ENCODE measurements at places on chromosomes 12 and 14.

- DNase-seq, result no peak
Observed at GRCh38 chr14:63761351-63762117, 33.7 kb upstream of the SGPP1 start.

DNA sequence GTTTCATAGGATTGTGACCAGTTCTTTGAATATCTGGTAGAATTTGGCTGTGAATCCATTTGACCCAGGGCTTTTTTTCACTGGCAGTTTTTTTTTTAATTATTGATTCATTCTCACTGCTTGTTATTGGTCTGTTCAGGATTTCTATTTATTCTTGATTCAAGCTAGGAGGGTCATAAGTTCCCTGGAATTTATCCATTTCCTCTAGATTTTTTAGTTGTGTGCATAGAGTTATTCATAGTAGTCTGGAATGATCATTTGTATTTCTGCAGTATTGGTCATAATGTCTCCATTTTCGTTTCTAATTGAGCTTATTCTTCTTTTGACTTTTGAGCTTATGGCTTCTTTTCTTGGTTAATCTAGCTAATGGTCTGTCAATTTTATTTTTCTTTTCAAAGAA lies 291.6 kb downstream of the AKAP6 start:
- no peak for DNase-seq

DNA sequence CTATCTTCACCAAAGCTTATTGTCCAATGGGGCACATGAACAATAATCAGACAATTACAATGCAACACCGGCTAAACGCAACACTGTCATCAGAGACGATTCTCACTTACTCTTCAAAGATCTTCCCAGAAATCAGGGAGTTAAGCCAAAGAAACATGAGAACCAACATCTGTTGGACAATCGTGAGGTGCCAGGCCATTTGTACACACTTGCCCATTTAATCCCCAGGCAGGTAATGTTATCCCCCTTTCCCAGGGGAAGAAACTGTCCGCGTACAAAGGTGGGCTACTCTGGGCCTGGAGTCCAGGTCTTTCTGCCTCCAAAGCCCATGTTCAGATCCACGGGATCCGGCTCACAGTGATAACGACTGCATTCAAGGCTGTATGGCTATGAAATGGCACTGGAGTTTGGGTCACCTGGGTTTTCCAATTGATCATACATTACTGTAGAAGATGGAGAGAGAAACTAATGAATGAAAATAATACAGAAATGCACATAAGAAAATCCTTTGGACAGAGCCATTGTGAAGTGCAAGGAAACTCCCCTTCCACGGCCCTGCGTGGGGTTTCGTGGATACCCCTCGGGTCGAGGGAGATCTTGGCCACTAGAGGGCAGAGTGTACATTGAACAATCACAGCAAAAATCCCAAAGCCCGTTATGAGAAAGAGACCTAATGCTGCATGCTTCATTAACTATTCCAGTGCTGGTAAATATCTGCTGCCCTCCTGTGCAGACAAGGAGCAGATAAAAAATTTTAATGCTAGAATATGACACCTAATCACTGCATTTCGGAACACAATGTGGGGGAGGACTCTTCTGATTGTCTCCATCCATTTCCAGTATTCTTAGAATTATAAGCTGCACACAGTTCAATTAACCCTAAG lies 111.4 kb downstream of the EGLN3 start:
- DNase-seq, result no peak

DNA sequence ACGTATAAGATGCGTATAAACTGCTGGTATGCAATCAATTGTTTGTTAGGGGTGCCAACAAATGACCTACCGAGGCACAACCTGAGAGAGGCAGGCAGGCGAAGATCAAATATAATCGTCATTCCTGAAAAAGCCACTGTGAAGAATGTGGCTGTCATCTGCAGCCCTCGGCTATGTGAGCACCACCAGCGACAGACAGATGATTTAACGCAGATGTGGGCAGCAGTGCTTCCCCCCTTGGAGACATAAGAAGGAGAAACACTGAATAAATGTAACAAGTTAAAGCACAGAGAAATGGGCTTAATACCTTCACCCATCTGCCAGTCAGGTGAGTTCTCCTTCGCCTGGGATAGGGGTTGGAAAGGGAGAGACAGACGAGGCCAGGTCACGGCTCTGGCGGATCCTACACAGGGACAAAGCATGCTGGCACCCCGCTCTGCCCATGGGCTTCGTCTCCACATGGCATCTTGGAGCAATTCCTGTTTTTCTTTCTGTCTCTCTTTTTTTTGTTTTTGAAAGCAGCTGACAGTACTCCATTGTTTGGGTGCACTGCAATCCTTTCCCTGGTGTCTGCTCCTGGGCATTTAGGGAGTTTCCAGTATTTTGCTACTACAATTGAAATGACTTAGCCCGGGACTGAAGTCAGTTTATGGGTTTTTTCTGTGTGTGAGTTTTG lies 28.1 kb downstream of the TNFAIP2 start:
- DNase-seq, result no peak

GRCh38 chr12:108711489-108712164 lies 19.7 kb downstream of the CORO1C start:
- DNase-seq, result no peak

- no peak for DNase-seq
Observed at GRCh38 chr12:40310211-40310610, 85.4 kb downstream of the LRRK2 start.

GRCh38 chr12:49932533-49933130 lies 17.9 kb upstream of the AQP2 start:
- no peak for DNase-seq

DNA sequence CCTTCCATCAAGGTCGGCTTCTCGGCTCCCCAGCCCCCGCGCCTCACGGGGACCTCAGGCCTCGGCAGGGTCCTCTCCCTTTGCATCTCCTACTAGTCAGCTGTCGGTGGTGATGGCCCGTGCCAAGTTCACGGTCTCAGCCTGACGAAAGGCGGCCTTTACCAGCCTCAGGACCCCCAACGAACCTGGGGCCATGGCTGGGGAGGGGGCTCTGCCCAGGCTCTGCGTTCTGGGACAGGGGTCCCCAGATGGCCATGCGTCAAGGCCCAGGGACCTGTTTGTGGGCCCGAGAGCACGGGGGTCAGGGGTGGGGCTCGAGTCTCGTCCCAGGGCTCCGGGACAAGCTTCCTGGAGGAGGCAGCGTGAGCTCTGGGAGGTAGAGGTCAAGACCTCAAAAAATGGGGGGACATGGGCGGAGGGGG lies 32.8 kb upstream of the DEGS2 start:
- no peak for DNase-seq

GRCh38 chr14:93832081-93832480 lies 43.8 kb upstream of the PRIMA1 start:
- no peak for DNase-seq

GRCh38 chr12:108295641-108296040 lies 43.5 kb downstream of the CMKLR1 start:
- DNase-seq, result no peak

DNA sequence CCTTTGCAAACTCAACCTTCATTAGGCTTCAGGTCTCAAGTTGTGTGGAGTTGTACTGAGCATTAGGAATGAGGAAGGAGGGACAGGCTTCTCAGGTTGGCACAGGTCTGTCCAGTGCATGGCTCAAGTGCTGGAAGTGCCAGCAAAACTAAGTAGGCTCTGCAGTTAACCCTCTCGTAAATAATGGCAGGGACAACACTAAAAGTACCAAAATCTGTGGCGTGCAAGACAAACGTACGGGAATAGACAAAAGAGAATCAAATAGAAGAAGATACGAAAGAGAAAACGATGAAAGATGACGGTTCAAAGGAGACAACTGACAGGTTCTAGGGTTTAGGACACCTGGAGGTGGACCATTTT lies 612 bp downstream of the TRAPPC6B start:
- DNase-seq, result no peak

- no peak for DNase-seq
Observed at GRCh38 chr14:74804219-74804825, 41.2 kb downstream of the YLPM1 start.

DNA sequence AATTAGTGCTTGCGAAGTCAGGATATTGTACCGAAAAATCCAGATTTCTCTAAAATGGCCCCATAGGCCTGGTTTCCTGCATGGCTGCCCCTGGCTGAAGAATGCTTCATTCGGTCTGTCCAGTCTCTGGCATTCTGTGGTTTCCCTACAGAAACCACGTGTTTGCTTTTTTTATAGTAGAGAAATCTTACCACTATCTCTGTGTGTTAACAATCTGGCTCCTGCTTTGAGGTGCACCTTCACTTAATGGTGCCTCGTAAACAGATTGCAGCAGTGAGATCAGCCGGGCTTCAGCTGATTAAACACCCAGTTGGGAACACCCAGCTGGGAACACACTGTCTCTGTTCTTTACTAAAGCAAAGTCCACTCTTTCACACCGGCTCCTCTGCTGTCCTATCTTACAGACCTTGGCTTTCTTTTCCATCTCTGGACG lies 6.7 kb upstream of the DNAAF2 start:
- DNase-seq, result no peak

- DNase-seq, result no peak
Observed at GRCh38 chr12:58247633-58248032, 306.3 kb downstream of the ATP23 start.

DNA sequence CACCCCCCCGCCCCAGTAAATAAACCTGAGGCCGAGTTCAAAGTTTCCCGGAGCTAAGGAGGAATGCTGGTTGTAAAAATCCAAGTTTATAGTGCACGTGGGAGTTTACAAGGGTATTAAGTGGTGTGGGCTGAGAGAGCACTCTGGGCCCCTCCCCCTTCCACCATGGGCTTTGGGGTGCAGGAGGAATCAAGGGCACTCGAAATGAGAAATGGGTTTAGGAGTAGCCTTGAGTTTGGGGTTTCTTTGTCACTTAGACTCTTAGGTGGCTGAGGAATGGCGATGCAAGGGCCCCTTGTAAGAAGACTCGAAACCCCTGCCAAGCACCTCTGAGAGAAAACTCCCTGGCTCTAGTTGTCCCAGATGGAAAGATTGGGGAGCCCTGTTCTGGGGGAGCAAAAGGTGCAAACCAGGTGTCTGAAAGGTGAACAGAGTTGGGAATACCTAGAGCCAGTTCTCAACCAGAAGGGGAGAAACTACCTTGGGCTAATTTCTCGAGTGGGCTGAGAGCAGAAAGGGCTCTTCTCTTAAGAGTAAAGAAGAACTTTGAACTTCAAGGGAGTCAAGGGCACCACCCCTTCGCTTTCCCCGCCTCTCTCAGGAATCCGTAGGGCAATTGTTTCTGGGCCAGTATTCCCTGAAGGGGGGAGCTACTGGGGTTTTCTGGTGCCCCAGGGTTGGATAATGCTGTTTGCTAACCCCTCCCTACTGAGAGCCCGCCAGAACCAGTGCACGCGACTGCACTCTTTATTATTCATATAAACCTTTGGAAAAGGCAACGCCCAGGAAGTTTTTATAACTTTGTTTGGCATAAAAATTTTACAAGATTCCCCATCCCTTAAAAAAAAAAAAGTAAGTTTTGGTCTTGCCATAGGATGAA lies 4.0 kb upstream of the HOTAIR start:
- DNase-seq, result no peak

DNA sequence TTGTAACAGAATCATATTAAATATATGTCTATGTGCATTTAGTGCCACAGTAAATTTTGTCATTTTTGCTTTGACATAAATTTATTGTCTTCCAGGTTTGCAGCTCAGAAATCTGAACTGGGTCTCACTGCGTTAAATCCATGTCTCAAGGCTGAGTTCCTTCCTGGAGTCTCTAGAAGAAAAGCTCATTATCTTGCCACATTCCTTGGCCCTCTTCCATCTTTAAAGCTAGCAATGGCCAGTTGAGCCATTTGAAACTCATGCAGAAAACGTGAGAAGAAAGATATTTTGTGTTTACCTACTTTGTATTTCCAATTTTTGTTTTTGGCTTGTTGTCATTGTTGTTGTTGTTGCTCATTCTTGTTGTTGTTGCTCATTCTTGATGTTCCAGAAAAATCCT lies 10.7 kb downstream of the PRH1 start:
- DNase-seq, result no peak

DNA sequence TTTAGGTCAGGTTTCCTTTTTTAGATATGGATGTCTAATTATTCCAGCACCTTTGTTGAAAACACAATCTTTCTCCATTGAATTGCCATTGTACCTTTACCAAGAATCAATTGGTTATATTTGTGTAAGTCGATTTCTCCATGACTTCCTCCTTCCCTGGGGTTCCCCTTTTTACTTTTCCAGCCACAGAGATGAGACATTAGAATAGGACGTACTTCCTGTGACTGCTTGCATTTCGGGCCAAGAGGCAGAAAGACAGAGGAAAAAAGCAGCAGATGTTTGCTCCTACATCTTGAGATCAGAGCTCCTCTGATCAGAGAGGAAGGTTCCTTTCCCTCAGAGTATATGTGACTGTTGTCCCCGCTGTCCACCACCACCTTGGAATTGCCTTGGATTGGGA lies 453.7 kb upstream of the RGS6 start:
- DNase-seq, result no peak

DNA sequence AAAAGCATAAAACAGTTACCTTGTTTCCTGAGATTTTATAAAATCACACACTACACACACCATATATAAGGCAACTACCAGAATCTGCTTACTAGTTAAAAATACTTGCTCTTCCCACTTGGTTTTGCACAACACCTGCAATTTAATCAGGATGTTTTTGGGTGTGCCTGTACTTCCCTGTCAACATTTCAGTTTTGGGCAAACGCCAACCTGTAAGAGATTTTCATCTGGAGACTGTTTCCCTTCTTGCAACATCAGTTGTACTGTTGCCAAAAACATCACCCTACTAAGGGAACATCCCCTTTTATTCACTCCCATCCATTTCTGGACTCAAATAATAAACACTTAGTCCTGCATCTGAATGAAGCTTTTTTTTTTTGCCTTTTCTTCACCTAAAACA lies 172.3 kb downstream of the DUSP6 start:
- no peak for DNase-seq

DNA sequence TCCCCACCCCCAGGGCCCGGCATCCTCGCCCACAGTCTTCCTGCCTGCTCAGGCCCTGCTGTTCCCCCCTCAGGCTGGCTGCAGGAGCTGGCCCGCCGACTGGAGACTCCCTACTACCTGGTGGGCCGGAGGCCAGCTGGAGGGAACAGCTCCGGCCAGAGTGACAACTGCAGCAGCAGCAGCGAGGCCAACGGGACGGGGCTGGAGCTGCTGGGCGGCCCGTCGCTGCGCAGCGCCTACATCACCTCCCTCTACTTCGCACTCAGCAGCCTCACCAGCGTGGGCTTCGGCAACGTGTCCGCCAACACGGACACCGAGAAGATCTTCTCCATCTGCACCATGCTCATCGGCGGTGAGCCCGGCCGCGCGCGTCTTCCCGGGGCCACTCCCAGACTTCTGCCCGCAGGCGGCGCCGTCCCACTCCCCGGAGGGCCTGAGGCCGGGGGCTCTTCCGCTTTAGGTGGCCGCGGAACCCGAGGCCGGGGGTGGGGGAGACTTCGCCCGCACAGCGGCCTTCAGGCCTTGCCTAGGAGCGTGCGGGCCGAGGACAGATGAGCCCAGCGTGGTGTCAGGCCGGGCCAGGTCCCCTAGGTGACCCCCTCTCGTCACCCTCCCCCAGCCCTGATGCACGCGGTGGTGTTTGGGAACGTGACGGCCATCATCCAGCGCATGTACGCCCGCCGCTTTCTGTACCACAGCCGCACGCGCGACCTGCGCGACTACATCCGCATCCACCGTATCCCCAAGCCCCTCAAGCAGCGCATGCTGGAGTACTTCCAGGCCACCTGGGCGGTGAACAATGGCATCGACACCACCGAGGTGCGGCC lies 10.2 kb downstream of the KCNH3 start:
- no peak for DNase-seq
